ENCODE measurements at places on chromosomes 7 and 10.
A peak's percentile ranks its signal among the peaks of the same experiment; 100 is the strongest.

- DNase-seq, result no peak
Observed at GRCh38 chr10:33325929-33326328, 8.5 kb downstream of the NRP1 start.

GRCh38 chr7:142954680-142955268 lies 7.4 kb downstream of the KEL start:
- DNase-seq, result no peak

GRCh38 chr10:96619796-96620773 lies 33.3 kb upstream of the TM9SF3 start:
- DNase-seq, result no peak

GRCh38 chr10:34739915-34740314 lies 75.2 kb downstream of the PARD3 start:
- DNase-seq, result peak; percentile 35

- DNase-seq, result no peak
Observed at GRCh38 chr7:156829669-156830336, 63.2 kb downstream of the LMBR1 start.

DNA sequence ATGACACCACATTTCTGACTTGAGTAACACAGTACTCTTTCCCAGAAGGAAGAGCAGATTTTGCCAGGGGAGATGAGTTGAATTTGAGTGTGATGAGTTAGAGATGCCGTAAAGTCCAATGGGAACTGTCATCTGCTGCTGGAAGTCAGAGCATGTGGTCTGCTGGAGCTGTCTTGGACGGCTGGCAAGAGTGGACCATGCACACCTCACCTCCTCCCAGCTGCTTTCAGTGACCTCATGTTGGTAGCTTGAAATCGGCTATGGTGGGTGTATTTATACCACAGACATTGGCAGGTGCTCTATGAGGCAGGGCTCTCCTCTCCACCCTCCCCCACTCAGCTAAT lies 82.3 kb downstream of the COL13A1 start:
- DNase-seq, result no peak

Data from H54 (cell line).